Jurkat, Clone E6-1 (cell line): ENCODE measurements at places on chromosomes 1 and 21.

- no peak for DNase-seq
Observed at GRCh38 chr21:38842079-38842478, 36.4 kb downstream of the ETS2 start.

- DNase-seq, result no peak
Observed at GRCh38 chr1:82392513-82392912, 591.8 kb downstream of the ADGRL2 start.

- no peak for DNase-seq
Observed at GRCh38 chr1:169250022-169250421, 117.6 kb downstream of the NME7 start.

- DNase-seq, result no peak
Observed at GRCh38 chr1:24921412-24921811, 8.7 kb downstream of the RUNX3 start.

GRCh38 chr1:205356440-205357139, at the start of gene KLHDC8A:
Gene KLHDC8A, minus strand, starts transcription at chr1:205356922. Its CDS starts 13,318 bp downstream, at chr1:205343604.
- DNase-seq, result no peak

- no peak for DNase-seq
Observed at GRCh38 chr1:226195144-226195543, 8.6 kb upstream of the ACBD3 start.

DNA sequence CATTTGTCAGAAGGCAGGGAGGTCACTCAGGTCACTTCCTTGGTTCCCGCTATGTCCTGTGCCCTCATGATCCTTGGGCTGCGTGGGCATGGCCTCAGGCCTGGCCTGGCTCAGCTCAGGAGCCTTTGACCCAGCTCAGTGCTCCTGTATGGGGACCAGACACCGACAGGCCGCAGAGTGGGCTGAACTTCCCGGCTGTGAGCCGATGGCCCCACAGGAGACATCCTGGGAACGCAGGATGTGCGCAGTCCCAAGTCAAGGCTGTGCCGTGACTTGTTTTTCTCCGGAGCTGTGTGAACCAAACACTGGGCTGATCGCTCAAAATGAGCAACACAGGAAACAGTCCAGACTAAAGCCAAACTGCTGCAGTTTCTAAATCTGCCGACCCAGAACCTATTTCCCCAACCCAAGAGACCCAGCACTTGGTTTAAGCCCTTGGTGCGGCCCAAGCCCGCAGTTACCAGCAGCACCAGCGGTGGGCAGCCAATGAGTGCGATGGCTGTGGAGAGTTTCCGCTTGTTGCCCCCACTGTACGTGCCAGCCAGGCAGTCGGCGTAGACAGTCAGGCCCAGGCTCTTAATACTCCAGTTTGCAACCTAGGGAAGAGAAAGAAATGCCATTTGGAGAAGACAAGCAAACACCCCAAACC, 92.3 kb upstream of the GCLM start:
- DNase-seq, result no peak

DNA sequence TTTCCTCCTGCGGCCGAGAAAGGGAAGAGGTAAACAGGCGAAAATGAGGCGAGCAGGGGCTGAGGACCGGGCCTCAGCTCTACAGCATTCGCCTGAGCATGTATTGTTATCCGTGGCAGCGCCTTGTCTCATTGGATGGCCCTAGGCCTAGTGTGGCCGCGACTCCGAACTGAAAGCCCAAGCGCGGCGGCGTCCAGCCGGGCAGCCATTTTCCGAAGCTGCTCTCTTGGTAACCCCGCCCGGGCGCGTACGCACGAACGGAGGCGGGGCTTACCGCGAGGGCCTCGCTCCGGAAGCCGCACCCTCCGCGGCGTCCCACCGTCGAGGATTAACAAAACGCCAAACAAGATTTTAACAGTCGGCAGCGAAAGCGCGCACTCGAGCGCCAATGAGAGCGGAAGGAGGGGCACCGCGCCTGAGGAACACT, 797 bp upstream of the USP1 start:
- no peak for DNase-seq

DNA sequence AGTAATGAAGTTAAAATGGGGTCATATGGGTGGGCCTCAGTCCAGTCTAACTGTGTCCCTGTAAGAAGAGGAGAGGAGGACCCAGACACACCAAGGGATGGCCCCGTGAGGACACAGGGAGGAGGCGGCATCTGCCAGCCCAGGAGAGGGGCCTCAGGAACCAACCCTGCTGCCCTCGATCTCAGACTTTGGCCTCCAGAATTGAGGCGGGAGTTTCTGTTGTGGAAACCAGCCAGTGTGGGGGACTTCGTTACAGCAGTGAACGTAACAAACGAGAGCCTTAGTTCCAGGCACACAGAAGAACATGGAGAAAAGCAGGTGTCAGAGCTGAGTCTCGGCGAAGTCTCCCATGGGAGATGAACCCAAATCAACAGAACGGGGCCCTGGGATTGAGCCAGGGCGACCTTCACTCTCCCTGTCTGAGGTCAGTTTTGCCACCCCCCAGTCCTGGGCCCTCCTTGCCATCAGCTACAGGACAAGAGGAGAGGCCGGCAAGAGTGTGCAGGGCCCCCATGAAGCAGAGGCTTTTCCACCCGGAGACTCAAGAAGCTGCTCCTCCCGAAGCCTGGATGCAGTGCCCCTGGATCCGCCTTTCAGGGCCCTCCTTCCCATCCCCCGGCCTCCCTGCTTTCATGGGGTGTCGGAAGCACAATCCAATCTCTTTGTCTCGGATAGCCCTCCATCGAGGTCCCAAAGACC, 36.6 kb downstream of the TFF3 start:
- DNase-seq, result no peak

GRCh38 chr1:37305841-37306240, 168.5 kb upstream of the ZC3H12A start:
- no peak for DNase-seq

- DNase-seq, result no peak
Observed at GRCh38 chr1:84643183-84643582, 47.1 kb downstream of the SSX2IP start.

GRCh38 chr1:6179564-6180175, 451 bp downstream of the CHD5 start:
- DNase-seq, result no peak

- no peak for DNase-seq
Observed at GRCh38 chr1:208182880-208183645, 61.1 kb downstream of the PLXNA2 start.

DNA sequence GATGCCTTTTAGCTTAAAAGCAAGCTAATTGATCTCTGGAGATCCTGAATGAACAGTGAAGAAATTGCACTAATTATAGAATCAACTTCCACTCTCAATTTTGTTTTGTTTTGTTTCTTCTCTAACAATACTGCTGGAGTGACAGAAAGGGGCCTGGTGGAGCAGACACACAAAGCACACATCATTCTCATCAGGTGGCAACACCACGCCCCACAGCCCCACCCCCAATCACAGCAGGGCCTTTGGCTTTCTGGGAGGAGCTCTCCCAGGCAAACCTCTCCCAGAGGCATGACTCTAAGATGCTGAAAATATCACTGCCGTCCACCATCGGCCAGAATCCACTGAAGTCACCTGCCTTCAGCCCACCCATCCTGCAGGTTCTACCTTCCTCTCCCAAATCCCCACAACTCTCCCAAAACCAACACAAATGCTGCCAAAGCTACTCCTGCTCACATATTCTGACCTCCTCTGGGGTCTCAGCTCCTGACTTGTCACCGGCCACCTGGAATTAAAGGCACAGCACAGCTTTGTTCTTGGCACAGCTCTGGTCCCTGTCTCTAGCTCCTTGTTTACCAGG, 120.7 kb downstream of the GRIK3 start:
- no peak for DNase-seq

- no peak for DNase-seq
Observed at GRCh38 chr1:67729872-67730271, 44.9 kb downstream of the GADD45A start.

DNA sequence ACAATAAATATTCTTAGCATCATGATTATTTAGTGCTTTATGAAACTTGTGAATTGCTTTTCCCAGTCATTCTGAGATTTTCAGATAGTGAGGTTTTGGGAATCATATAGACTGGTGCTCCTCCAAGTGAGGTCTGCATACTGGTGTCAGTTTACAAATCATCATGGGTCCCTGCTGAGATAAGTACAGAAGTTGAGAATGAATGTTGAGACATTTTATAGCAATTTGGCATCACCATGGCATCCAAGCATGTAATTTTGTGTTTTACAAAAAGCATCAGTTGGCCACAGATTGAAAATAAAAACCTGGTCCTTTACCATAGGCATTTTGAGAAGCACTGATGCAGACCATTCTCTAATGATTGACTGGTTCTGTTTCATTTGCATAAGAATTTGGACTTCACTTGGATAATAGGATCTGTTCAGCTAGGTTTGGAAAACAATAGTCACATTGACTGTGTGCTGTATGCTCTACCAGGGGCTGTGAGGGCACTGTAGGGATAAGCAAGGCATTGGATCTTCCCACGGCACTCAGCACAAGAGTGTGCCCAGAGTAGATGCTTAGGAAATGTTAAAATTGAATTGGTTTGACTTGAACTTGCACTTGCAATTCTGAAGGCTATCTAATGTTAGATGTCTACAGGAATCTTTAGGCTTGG, 79.0 kb upstream of the JUN start:
- no peak for DNase-seq

DNA sequence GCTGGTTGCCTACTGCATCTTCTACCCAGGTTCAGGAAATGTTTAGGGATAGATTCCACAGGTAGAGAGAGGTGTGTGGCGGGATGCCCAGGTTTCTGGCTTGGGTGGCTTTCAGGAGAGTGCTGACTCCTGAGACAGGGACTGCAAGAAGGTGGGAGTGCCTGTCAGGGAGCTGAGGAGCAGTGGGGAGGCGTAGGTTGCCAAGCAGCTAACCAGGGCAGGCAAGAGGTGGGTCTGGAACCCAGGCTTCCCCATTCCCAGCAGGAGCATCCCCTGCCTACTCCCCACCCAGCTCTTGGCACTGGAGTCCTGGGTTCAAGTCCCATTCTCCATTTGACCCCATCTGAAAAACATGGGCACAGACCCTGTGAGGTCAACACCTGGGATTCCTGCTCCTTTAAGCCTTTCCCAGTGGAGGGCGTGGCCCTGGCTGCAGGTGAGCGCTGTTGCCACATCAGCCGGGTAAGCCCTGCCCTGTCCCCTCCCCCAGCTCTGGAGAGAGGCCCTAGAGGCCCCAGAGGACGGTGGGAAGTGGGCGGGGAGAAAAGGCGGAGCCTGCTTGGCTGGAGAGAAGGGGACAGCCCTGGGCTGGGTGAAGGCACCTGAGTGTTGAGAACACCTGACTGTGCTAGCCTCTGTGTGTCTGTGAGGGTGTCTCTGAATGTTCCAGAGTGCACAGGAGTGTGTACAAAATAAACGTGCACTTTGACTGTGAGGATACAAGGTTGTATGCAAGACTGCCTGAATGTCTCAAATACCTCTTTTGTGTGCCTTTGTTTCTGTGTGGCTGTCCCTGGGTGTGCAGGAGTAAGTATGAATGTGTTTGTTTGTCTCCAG, 14.0 kb upstream of the SYNC start:
- DNase-seq, result peak; percentile 69

DNA sequence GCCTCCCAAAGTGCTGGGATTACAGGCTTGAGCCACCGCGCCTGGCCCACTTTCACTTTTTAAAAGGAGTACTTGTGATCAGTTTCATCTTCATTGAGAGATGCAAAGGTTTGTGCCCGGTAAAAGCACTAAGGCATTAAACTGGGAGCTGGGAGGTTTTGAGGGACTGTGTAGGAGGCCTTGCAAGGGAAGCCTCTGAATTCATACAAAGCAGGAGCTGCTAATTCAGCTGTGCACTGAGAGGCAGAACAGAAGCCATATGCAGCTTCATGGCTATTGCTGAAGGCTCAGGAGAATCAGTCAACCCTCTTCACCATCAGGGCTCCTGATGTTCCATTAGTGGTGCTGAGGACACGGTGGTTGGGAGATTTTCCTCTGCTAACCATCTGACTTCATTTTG, 77.7 kb downstream of the GPR88 start:
- no peak for DNase-seq

DNA sequence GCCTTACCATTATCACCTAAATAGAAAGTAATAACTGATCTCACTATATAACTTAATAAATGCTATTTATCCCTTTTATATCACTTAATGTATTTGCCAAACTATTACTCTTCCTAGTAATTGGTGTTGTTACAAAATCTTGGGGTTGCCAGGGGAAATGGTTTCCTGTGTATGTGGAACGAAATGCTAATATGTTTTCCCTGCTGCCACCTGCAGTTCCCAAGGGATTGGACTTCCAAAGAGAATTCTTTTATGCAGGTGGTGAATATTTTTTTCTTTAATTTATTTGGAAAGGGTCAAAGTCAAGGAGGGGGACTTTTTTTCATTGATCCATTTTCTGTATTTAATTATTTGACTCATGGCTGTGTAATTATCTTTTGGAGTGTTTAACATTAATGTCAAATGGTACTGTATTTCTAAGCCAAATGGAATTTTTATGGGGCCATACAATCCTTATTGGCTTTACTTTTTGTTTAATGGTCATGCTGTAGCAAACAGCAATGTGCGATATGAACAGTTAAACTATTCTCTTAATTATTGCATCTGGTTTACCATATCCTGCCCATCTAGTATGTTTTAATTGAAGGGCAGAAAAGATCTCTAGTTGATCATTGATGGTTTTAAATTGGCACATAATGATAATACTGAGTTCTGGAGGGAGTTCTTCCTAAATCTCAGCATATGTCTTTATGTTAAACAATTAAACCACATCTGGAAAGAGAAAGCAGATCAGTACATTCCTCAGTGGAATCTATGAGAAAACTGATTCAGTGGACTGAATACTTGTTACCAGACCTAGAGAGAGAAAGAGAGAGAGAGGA, 486.3 kb downstream of the TTLL7 start:
- no peak for DNase-seq

GRCh38 chr1:227776331-227776771, 39.1 kb upstream of the PRSS38 start:
- DNase-seq, result no peak

GRCh38 chr1:10594595-10595223, 120.0 kb downstream of the PEX14 start:
- DNase-seq, result no peak

DNA sequence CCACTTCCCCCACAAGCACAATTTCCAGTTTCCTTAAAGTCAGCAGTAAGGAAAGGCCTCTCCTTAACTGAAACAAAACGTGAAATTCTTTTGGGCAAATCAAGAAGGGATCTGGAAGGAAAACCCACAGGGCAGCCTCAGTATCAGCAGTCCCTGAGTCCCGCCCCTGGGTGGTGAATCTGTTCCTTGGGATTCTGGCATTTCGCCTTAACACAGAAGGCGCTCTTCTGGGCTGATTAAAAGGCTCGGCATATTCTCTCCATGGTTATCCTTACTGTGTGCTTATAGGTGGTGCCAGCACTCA, 12.2 kb upstream of the RAB4A start:
- no peak for DNase-seq

DNA sequence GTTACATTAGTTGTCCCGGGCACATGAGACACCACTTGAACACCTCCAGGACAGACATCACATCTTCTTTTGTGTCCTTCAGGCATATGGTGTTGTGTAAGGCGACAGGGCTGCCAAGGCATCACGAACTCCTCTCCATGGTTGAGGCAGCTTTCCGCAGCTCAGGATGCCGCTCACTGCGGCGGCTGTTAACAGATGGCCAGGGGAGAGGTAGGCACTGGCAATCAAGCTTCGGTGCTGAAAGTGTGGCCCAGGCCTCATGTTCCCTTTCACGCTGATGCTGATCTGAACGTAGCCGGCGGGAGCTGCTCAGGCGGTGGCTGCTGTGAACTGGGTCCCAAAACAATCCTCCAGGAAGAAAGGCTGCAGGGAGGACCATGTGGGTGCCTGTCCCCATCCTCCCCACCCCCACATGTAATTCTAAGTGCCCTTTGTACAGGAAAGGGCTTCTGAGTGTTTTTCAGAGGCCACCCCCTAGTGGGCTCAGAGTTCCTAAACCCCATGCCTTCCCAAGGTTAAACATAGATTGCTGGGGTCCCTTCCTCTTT, 287.1 kb upstream of the AJAP1 start:
- DNase-seq, result no peak
